ENCODE measurements at places on chromosomes 4 and X.

GRCh38 chrX:140713174-140713539, 3.6 kb downstream of the LINC00632 start:
- DNase-seq, result no peak

DNA sequence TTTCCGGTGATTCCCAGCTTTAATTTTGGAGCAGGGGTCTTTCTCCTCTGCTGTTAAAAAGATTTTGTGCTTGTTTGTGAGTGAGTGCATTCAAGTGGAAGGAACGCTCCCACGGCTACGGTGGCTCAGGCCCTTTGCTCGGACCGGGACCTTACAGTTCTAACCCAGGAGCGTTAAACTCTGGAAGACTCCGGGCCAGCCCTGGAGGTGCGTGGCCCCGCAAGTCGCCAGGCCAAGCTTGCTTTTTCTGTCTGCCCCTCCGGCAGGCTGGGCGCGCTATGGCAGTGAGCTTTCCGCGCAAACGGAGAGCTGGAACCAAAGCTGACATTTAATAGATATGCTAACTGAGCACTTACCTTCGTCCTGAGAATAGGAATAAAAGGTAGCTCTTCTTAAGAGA, 18.3 kb upstream of the PITX2 start:
- no peak for DNase-seq

- no peak for DNase-seq
Measured at GRCh38 chr4:93896516-93896915, 68.0 kb downstream of the ATOH1 start.

DNA sequence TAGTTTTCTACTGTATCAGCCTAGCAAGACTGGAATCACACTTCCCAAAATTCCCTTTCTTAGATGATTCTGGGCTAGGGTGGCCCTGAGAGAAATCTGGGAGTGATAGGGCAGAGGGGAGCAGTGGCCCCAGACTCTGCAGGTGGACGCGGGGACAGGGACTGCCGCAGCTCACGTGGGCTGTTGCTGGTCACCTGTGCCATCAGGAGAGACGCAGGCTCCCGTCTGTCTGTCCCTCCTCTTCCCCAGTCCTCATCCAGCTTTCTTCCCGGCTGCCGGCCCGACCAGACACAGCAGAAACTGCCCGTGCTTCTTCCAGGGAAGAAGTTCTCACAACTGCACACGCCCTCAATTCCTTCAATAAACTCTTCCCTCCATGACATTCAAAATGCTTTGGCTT, 86.4 kb downstream of the AFAP1 start:
- DNase-seq, result no peak

- DNase-seq, result no peak
Measured at GRCh38 chrX:23052324-23052723, 52.6 kb downstream of the DDX53 start.

DNA sequence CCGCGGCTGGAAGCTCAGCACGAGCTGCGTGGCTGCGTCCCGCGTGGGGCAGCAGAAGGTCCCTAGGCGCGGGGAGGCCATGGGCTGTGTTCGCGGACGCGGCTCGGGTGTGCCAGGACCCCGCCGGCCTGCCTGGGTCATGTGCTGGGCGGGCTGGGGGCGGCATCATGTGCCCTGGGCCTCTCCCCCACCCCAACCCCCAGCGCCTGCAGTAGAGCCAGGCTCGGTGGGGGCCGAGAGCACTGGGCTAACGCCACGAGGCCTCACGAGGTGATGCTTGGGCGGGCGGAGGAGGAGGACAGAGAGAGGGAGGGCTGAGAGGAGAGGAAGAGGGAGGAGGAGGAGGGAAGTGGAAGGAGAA, at the start of gene GPR143:
TSS of gene GPR143 (minus strand) at position 111 of the 361 bp plus-strand sequence. CDS start at position 81, 30 bp downstream.
- DNase-seq, result no peak

- DNase-seq, result no peak
Measured at GRCh38 chr4:41542526-41543275, 4.7 kb downstream of the LIMCH1 start.

DNA sequence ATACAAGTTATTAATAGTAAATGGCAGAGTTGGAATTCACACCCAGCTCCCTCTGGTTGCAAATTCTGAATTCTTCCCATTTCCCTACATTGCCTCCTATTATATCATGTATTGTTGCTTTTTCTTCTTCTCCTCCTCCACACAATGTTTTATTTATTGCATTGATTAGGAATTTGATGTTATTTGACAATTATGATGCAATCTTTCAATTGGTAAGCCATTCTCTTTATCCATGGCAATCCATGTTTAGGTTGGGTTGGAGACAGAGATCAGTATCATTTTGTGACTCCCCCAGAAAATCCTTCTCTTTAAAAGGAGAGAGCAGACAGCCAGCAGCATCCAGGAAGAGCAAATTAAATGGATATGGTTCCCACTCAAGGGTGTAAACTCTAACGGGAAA, 30.5 kb downstream of the TTC29 start:
- no peak for DNase-seq

DNA sequence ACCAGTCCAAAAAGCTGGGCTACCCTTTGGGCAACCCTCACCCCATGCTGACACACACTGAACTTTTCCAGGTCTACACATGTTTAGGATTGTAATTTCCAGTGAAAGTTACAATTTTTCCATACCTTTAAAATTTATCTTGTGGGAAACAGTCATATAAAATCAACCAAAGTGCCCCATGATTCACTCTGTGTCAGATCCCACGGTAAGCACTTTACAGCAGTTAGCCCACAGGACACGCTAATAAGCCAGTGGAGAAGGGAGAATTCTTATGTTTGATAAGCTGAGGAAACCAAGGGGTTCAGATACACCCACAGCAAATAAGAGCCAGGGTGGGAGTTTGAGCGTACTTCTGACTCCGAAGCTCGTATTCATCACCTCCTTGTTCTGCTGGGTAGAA, 72.4 kb upstream of the TBL1X start:
- DNase-seq, result no peak

DNA sequence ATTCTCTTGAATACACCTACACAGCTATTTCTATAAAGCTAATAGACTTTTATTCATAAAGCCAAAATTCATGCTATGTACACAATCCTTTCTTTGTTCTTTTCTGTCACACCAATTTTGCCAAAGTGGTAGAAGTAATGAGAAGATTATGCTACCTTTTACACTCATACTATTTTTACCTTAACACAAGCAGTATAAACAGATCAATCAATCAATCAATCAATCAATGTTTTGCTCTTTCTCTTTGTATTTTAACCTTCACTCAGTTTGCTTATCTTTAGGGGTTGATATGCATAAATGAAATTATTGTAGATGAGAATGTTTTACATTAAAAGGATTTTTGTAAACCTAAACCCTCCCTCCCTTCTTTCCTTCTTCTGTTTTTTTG, 878.6 kb downstream of the RAPGEF2 start:
- no peak for DNase-seq

GRCh38 chr4:23741681-23742191, 148.1 kb downstream of the PPARGC1A start:
- no peak for DNase-seq

DNA sequence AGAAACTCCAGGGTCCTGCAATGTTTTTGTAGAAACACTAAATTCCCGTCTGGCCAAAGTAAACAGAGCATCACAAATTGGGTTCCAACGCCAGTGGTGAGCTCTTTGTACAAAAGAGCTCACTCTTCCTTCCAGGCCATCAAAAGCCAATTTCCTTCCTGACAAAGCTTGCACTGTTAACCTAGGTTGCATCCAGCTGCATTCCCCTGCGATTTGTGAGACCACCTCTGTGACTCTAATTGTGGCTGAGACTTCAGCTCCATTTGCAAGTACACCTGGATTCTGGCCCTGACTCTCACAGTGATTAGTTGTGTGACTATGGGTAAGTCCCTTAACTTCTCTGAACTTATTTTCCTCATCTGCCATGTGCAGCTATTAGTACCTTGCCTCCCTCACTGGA, 212.5 kb upstream of the CXorf66 start:
- DNase-seq, result no peak

DNA sequence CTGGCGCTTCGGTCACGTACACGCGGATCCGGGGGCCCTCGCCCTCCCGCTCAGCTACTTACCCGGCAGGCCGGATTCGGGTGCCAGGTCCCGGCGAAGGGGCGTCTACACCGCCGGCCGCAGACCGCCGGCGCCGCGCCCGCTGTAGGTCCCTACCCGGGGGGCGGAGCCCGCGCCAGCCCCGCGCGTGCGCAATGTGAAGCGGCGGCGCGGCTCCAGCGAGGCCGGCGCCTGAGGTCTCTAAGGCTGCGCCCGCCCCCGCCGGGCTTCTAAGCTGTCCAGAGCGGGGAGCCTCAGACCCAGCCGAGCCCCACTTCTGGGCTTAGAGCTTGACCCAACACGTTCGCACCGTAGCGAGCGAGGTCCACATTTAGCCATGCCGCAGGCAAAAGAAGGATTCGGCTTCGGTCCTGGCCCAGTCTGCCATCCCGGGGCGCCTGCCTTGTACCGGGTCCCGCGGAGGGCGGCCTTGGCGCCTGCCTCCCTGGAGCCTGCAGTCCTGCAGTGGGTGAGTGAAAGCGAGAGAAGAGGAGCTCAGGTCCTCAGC, at the start of gene ZNF518B:
TSS of gene ZNF518B (minus strand) at position 172 of the 547 bp plus-strand sequence. CDS start 11,098 bp downstream, outside the sequence.
- DNase-seq, result no peak

Data from SW 1271 (cell line).